NCI-H2081 treated with DMSO at 0.1 percent for 48 hours (cell line): ENCODE measurements at places on chromosomes 2 and 18.

GRCh38 chr2:6929196-6929819 lies 12.1 kb downstream of the RNF144A start:
- DNase-seq = no peak

GRCh38 chr2:56519806-56520205 lies 336.0 kb downstream of the CCDC85A start:
- DNase-seq = no peak

GRCh38 chr18:77112747-77113092 lies 19.9 kb downstream of the MBP start:
- DNase-seq = no peak

DNA sequence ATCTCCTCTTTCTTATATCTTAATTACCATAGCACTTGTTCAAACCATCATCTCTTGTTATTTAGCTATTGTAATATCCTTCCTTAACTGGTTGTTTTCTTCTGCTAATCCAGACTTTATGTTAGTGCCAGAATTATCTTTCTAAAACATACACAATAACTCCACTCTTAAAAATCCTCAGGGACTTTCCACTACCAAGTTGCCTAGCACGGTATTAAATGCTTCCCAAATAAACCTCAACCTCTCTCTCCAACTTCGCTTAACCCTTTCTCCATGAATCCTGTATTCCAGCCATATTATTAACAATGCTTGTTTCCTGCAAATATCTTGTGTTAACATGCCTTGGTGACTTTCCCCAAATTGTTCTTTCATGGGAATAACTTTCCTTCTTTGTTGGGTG lies 84.5 kb downstream of the FAM228A start:
- DNase-seq = no peak

- DNase-seq = no peak
These were observed 300.0 kb downstream of the GBX2 start for GRCh38 chr2:235868224-235868623.
